ENCODE measurements at places on chromosomes 2 and 18.

DNA sequence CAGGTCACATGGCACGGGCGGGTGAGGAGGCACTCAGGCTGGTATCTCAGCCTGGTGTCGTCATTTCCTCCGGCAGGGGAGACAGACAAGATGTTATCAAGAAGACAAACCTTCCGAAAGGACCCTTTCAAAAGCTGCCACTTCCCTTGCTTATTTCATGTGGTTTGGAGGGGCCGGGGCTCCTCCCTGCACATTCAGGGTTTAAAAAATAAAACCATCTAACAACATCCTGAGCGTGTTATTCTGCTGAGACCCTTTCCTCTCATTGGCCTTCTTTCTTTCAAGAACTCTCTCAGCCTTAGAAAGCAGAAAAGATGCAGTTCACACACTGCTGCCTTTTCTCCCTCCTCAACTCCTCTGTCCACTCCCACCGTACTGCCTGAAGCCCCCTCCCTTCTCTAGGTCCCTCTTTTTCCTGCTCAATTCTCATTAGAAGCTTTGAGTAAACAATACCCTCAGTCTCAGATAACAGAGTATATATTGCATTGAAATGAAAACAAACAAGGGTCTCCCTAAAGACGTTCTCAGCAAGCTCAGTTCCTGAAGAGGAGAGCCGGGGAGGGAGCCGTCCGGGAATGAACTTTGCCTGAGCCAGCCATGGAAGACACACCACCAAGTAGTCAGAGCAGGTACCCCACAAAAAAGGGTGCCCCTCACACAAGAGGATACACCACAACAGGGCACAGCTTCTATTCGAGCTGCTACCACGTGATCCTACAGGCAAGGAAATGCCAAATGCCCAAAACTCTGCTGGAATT is 9.7 kb downstream of the SMAD7 start:
- DNase-seq, result no peak

DNA sequence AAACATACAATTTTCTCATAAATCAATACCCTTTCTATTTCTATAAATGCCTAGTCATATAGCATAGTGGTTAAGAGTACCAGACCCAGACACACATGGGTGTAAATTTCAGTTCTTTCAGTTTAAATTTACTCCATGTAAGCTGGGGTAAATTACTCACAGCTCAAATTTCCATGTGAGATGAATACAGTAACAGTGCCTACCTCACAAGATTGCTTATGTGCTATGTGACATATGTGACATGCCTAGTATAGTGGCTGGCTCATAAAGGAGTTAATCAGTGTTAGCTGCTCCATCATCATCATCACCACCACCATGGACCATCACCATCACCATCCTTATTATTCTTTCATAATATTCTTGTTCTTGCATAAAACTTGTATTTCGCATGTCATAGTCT is 61.6 kb upstream of the CD302 start:
- no peak for DNase-seq

DNA sequence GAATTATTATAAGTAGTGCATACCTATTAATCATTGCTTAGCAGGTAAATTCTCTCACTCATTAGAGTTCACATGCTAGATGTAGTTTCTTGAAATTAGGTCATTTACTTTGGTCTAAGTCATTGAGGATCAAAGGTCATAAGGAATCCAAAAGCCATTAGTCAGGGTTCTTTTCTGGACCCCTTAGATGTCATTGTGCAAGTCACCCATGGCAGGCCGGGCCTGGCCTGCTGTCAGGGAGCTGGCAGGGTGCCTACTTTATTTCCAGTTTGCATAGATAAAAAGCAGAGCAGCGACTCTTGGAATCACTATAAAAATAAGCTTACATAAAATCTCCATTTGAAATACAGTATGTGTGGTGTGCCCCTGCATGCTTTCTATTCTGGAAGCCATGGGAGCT is 91.3 kb downstream of the MEIS1 start:
- no peak for DNase-seq

DNA sequence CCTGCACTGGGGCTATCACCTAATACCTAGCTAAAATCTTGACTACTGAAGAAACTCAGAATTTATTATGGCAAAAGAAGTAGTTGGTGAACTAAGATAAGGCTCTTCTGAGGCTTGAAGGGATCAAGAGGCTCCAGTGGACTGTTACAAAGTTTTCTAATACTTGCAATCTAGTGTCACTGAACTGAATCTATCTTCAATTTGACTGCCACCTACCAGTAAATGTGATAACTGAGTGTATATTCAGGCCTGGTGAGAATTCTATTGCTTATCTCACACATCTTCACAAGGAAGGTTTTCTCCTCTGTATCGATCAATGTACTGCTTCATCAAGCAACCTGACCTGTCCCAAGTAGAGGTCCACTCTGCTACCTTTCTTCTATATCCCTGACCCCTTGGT is 40.8 kb downstream of the DARS1 start:
- DNase-seq, result no peak

DNA sequence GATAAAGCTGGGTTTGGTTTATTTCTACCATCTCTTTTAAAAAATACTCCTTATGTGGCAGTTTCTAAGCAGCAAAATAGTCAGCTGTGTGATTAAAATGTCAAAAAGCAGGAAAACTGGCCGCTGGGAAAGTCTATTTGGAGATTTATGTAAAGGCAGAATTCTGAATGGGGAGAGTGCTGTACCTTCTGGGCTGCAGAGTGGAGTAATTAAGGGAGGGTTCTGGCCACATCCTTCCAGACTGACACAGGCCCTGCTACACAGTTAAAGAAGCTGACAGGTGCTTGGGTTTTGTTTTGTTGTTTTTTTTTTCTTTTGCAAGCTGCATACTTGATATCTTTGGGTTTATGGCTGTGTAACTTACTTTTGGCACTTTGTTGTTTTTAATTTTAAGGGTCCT is 157.2 kb downstream of the WDSUB1 start:
- DNase-seq, result no peak

GRCh38 chr2:176826356-176826755 is 386.2 kb upstream of the HNRNPA3 start:
- DNase-seq, result no peak

Measured in amygdala (tissue), 56 donors.